ENCODE measurements at places on chromosomes 11 and 22.

DNA sequence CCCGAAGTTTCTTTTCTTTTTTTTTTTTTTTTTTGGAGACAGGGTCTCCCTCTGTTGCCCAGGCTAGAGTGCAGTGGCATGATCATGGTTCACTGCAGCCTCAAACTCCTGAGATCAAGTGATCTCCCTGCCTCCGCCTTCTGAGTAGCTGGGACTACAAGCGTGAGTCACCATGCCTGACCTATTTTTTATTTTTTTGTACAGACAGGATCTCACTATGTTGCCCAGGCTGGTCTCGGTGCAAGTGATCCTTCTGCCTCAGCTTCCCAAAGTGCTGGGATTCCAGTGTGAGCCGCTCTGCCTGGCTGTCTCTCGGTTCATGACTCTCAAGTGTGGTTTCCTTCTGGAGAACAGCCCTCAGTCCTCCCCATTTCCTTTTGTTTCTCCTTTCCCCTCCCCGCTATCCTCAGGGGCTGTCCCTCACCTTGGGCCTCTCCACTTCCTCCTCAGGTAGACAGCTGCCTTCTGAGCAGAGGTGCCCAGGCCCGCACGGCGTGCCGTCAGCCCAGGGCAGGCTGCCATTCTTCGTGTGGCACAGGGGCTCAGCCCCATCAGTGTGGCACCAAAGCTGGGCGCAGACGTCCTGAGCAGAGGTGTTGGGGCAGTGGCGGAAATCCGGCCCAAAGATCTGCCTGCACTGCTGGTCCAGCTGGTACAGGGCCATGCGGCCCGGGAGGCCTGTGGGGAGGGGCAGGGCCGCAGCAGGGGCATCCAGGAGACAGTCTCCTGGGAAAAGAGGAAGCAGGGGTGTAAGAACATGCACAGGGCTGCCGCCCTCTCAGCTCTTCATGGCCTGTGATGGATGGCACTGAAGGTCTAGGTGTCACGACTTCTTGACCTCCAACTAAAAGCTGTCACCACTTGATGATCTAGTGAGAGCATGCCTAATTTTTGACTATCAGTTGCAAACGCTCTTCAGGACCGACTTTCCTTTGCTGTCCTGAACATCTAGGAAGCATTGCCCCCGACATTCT lies 14.0 kb downstream of the ADAMTS8 start:
- DNase-seq = no peak

- DNase-seq = no peak
These were observed 31.8 kb upstream of the NNMT start for GRCh38 chr11:114264381-114264780.

- no peak for DNase-seq
These were observed 14.8 kb upstream of the INCENP start for GRCh38 chr11:62108971-62109404.

- DNase-seq = no peak
These were observed 2.6 kb downstream of the MS4A3 start for GRCh38 chr11:60059052-60059451.

DNA sequence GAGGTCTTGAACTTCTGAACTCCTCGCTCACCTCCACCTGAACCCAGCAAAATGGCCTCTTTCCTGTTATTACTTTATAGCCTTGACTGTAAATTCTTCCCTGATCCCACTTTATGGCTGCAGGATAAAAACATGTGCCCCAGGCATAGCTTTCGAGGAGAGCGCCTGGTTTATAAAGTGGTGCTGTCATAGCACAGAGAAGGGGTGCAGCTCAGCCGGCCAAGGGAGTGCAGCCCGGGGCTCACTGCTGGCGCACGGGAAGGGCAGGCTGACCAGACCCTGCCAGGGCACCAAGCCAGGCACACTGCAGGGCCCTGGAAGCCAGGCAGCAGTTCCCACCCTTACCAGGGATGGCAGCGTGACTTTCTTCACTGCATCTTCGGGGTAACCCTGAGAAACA lies 50.9 kb downstream of the ISX start:
- no peak for DNase-seq

GRCh38 chr22:47551431-47551775 lies 789.0 kb downstream of the TBC1D22A start:
- DNase-seq = no peak

All from stimulated activated CD4-positive, alpha-beta T cell treated with anti-CD3 and anti-CD28 coated beads, Interleukin-1b, Interleukin-23, amount 100 ng/mL, for 24 hours (primary cell).